ENCODE measurements at places on chromosomes 13 and 19. TPM values are rescaled to one million over a fixed set of nuclear protein-coding genes. Genes with fewer than 3 reads are reported as not detected.

DNA sequence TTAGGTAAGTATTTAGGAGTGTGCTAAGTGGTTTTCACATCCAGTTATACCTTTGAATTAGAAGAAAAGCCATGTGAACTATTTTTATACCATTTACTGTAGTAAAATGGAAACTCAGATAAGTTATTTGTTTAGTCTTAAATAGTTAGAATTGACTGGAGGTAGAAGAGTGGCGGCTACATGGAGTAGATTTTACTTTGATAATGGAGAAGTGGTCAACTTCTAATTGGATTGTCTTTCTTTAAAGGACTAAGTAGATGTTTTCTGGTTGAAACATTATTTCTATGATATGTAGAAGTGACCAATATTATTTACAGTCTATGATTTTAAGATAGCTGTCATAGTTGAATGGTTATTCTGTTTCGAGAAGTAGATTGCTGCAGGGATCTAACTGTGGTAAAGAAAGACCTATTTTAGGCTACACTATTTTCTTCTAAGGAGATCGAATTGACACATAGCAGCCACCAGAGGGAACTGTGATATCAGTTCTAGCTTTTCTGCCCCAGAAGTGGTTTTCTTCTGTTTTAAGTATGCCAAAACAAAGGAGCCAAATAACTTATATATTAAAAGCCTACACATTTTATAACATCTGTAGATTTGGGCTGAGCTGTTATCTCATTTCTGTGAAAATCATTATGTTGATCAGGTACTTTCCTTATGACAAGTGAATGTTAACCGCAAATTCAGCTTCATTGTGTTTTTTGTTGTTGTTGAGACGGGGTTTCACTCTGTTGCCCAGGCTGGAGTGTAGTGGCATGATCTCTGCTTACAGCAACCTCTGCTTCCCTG, 26.1 kb downstream of the ZMYM2 start:
- DNase-seq = peak; percentile 8

The PRR36 gene
- not detected for polyA plus RNA-seq

The FBXL3 gene
- polyA plus RNA-seq = 34.5 TPM

DNA sequence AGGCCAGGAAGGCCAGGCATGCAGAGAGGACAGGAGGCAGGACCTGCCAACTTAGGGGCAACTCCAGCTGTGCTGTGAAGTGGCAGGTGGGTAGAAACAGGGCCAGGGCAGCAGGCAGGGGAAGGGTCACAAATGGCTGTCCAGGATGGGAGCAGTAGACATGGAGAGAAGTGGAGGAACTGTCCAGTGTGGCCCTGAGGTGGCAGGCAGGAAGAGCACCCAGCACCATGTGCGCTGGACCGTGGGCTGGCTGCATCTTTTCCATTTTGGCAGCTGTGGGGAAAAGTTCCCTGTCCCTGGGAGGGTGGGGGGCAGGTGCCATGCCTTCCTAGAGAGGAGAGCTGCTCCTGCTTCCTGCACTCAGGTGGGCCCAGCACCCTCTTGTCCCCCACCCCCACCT, 13.8 kb downstream of the DEDD2 start:
- DNase-seq = no peak

- DNase-seq = no peak
Observed at GRCh38 chr13:113879017-113879416, 15.1 kb upstream of the GAS6 start.

GRCh38 chr13:46124531-46124966, 19.7 kb upstream of the CPB2 start:
- DNase-seq = no peak

DNA sequence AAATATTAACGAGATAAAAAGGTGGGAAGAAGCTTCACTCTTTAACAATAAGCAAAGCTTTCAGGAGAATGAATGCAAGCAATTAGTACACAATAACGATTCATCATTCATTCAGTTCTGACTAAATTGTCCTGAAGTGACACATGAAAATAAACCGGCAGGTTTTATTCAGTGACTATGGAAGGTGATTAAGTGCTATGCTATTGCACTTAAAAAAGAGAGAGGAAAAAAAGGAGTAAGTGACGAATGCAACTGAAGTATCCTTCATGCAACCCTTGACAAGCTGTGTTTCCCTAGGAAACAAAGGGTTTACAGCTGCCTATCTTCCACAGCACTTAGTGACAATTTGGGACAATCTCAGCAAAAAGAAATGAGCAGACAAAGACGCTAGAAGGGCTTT, 1.4 kb downstream of the LIG4 start:
- no peak for DNase-seq

DNA sequence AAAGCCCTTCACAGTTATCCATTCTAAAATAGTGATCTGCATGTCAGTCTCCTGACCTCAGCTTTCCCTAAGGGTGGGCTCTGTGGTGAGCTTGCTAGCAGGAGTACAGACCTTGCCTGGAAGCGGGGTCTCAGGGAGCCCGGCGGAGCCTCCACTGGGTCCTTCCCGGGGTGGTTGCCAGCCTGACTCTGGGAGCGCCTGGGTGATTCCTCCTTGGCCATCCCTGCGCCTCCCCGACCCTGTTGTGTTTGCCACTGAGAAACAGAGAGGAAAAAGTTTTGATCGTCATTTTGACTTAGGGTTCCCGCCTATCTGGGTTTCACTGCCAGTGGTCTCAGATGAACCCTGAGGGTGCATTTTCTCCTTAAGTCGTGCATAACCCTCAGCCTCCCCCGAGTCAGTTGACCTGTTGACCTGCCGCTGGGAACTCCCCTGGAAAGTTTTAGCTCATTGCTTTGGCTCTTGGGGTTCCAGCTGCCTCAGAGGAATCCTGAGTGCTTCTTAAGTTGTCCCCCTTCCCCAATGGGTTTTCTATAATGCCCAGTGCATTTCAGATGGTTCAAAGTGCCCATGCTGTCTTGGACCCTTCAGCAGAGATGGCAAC, 117.8 kb downstream of the RAB20 start:
- DNase-seq = no peak

The ZNF835 gene
- polyA plus RNA-seq = 1.3 TPM

- DNase-seq = no peak
Observed at GRCh38 chr13:47835470-47836228, 165.4 kb downstream of the SUCLA2 start.

GRCh38 chr13:95833719-95834118, 156.8 kb downstream of the DNAJC3 start:
- DNase-seq = no peak

- no peak for DNase-seq
Observed at GRCh38 chr19:46471811-46472543, 614 bp upstream of the PNMA8A start.

- DNase-seq = no peak
Observed at GRCh38 chr13:86085890-86086289, 286.7 kb upstream of the SLITRK6 start.

The CAPN12 gene
- 19.5 TPM for polyA plus RNA-seq

GRCh38 chr13:105220881-105221280, 1314.6 kb downstream of the EFNB2 start:
- DNase-seq = no peak

The TRPM4 gene
- polyA plus RNA-seq = not detected

- DNase-seq = peak; percentile 11
Observed at GRCh38 chr19:46967578-46968032, 52.0 kb upstream of the NPAS1 start.

The IGFL3 gene
- polyA plus RNA-seq = not detected

DNA sequence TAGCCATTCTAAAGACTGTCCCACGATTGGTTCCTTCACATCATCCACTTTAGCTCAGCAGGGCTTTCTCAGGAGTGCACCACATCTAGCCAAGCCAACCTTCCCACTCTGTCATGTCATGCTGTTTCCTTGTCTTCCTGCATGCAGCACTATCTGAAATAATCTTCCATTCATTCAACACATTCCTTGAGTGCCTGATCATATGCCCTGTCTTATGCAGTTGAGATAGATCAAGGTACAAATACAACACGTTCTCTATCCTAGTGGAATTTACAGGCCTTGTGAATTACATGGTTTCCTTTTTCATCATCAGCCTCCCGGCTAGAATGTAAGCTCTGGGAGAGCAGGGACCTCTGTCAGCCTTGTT, 6.8 kb upstream of the MRPS31 start:
- DNase-seq = no peak

The SLC25A41 gene
- polyA plus RNA-seq = not detected

The SERP2 gene
- polyA plus RNA-seq = 0.47 TPM

GRCh38 chr19:46471116-46471733, at the start of gene PNMA8A:
PNMA8A (minus strand) TSS chr19:46471563; CDS start chr19:46471035, 528 bp downstream.
- no peak for DNase-seq

Measured in CD8-positive, alpha-beta memory T cell (primary cell).